ENCODE measurements at places on chromosomes 1 and 21. TPM values are rescaled to one million over a fixed set of nuclear protein-coding genes. Genes with fewer than 3 reads are reported as not detected.
A peak's percentile ranks its signal among the peaks of the same experiment; 100 is the strongest.

Gene BLACAT1
- not detected for total RNA-seq

Gene TEX38
- total RNA-seq = 0.22 TPM

GRCh38 chr1:27614625-27615344 is 10.8 kb upstream of the AHDC1 start:
- no peak overlapping the region for H3K27ac ChIP-seq
- H3K27me3 ChIP-seq = no peaks in the 10 kb centered on the region
- peaks cover 17% of the 10 kb centered on the region for H3K4me1 ChIP-seq

GRCh38 chr1:9887070-9887469 is 23.0 kb downstream of the CTNNBIP1 start:
- peak overlapping the region; percentile 88 for H3K27ac ChIP-seq
- H3K27me3 ChIP-seq = no peaks in the 10 kb centered on the region
- no peak overlapping the region for H3K4me3 ChIP-seq
- H3K36me3 ChIP-seq = no peaks in the 10 kb centered on the region
- DNase-seq = no peak
- peaks cover 92% of the 10 kb centered on the region for H3K4me1 ChIP-seq

DNA sequence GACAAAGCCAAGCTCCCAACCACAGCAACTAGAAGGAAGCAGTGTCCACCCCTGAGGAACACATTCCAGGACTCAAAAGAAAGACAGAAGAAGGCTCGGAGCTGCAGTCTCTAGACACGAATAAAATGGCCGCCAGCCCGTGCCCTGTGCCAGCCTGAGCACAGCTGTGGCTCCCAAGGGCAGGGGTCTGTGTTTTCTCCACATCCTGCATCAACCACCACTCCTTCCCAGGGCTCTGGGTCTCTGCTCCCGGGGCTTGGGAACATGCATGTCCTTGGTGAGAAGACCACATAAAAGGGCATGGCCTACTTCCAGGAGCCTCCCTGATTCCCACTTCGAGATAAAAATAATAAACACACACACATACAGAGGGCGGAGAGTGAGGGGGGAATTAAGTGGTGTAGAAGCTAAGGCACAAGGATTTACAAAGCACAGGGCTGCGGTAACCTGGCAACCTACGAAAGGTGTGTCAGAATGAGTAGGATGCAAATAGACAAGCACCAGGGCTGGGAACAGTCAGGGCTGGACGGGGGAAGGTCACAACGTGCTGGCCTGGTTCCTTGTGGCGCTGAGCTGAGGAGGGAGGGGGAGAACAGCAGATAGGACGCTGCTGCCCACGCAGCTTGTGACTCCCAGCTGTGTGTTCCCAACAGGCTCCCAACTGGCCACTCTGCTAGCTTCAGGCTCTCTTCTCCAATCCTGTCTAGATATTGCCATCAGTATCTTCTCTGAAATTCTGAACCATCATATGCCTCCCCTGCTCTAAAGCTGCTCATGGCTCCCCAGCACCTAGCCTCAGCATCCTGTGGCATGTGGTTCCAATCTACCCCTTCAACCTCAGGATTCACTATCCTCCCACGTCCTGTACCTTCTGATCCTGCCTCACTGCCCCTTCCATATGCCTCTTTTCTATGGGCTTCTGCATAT is 72.5 kb downstream of the CD34 start:
- H3K4me3 ChIP-seq = no peak overlapping the region
- no peaks in the 10 kb centered on the region for H3K27me3 ChIP-seq
- peaks cover 90% of the 10 kb centered on the region for H3K4me1 ChIP-seq
- H3K27ac ChIP-seq = peak overlapping the region; percentile 97
- peaks cover 11% of the 10 kb centered on the region for H3K36me3 ChIP-seq
- peak; percentile 80 for DNase-seq

DNA sequence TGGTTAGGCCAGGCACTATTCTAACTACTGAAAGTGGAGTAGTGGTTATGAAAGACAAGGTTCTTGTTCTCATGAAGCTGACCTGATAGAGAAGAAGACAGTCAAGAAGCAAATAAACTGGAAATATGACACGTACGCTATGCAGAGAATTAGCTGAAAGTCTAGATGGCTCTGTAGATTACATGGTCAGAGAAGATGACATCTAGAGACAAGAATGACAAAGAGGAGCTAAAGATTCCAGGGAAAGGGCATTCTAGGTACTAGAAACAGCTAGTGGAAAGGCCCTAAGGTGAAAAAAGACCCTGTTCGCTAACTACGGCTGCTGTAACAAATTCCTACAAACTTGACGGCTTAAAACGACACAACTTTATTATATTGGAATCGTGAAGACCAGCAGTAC is 68.0 kb upstream of the NRIP1 start:
- peaks cover 8% of the 10 kb centered on the region for H3K4me1 ChIP-seq
- H3K27ac ChIP-seq = no peak overlapping the region
- H3K36me3 ChIP-seq = no peaks in the 10 kb centered on the region
- H3K27me3 ChIP-seq = no peaks in the 10 kb centered on the region
- DNase-seq = no peak

DNA sequence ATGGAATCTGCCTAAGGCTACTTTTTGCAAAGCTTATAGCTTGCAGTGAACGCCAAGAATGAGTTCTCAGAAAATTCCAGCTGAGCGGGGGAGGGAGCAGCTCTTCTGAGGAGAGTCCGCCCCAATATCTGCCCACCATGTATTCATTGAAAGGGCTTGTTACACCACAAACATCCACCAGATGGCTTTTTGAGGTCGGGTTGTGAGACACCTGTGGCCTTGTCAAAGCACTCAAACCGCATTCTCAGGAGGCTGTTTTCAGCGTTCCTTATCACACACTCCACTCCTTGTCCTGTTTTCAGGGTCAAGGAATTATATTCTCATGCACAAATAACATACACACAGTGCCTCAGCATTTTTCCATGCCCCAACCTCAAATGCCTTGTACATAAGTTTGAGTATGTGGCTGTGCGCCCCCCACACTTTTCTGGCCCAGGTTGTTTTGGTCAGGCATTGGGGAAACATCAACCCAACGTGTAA is 3.9 kb upstream of the C4BPB start:
- peaks cover 7% of the 10 kb centered on the region for H3K36me3 ChIP-seq
- H3K4me3 ChIP-seq = no peak overlapping the region
- no peaks in the 10 kb centered on the region for H3K27me3 ChIP-seq
- no peak overlapping the region for H3K27ac ChIP-seq

Gene DNAJC28
- total RNA-seq = 6.5 TPM

DNA sequence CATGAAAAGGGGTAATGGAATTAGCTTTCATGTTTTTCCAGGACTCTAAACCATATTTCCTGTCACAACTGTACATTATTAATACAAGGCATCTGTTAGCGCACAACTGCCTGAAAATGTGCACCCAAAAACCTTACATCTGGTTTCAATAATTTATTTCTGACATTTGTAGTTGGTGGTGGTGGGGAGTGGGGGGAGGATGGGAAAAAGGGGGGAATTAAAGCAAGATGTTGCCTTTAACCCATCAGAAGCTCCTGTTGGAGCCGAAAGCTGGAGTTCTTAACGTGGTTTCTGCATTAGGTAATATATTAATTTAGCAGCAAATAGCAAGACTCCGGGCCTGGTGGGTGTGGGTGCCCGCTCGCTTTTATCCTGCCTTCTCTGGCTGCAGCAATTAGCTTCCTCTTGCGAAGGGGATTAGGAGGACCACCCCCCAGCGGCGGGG is 36.9 kb upstream of the HHAT start:
- peaks cover 52% of the 10 kb centered on the region for H3K4me1 ChIP-seq
- H3K27ac ChIP-seq = peak overlapping the region; percentile 75
- peaks cover 6% of the 10 kb centered on the region for H3K27me3 ChIP-seq
- DNase-seq = no peak
- H3K4me3 ChIP-seq = peak overlapping the region; percentile 63

GRCh38 chr1:29247571-29248273 is 11.4 kb downstream of the PTPRU start:
- H3K4me3 ChIP-seq = no peak overlapping the region
- DNase-seq = no peak
- H3K4me1 ChIP-seq = no peaks in the 10 kb centered on the region
- H3K27ac ChIP-seq = no peak overlapping the region
- no peaks in the 10 kb centered on the region for H3K36me3 ChIP-seq

Gene FYB2
- 5.7 TPM for total RNA-seq

DNA sequence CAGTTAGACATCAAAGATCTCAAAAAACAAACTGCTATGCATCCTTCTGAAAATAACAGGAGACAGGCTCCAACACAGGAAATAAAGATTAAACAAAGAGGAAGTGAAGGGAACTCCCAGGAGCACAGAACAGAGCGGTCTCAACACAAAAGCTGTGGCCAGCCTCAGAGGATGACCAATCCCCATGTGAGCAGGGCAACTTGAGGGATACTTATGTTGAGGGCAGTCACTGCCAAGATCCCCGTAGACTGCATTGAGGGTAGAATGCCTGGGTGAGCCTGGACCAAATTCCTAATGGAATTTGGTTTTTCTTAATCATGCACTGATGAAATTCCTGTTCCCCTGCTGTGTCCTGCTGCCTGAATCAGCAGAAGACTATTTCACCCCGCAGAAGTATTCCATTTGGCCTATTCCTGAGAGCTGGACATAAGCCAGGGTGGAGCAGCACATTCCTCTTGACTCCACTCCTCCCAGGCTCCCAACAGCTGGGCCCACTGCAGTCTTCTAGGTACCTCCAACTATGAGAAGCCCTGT is 49.0 kb downstream of the JAK1 start:
- H3K27me3 ChIP-seq = no peaks in the 10 kb centered on the region
- H3K36me3 ChIP-seq = no peaks in the 10 kb centered on the region
- peaks cover 86% of the 10 kb centered on the region for H3K4me1 ChIP-seq
- H3K4me3 ChIP-seq = no peak overlapping the region

Gene EFNA1
- 42.9 TPM for total RNA-seq

Gene HES4
- 34.0 TPM for total RNA-seq

Gene TIAM1
- total RNA-seq = 1.8 TPM

GRCh38 chr21:19830446-19830845 is 1167.8 kb upstream of the NCAM2 start:
- H3K4me1 ChIP-seq = no peaks in the 10 kb centered on the region
- H3K27me3 ChIP-seq = no peaks in the 10 kb centered on the region
- no peak for DNase-seq
- no peak overlapping the region for H3K4me3 ChIP-seq
- H3K27ac ChIP-seq = no peak overlapping the region

DNA sequence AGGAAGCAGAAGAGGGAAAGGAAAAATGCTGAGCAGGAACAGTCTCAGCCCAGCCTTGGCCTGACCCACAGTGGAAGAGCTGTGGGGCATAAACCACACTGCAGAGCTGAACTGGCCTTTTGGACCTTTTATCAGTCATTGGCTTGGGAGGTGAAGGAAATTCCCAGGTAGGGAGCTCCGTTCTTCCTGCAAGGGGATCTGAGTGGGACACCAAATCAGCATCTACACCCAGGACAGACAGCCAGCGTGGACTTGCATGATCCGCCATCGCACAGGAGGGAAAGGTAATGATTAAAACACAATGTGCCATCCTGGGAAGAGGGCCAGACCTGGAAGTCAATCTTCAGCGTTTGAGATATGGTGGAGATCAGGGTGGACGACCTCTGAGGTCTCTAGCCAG is 1.2 kb upstream of the MTFR1L start:
- peaks cover 57% of the 10 kb centered on the region for H3K4me1 ChIP-seq
- H3K27me3 ChIP-seq = no peaks in the 10 kb centered on the region
- peak overlapping the region; percentile 89 for H3K4me3 ChIP-seq
- H3K36me3 ChIP-seq = peaks cover 32% of the 10 kb centered on the region
- H3K27ac ChIP-seq = peak overlapping the region; percentile 95

Gene LCE1D
- total RNA-seq = not detected

DNA sequence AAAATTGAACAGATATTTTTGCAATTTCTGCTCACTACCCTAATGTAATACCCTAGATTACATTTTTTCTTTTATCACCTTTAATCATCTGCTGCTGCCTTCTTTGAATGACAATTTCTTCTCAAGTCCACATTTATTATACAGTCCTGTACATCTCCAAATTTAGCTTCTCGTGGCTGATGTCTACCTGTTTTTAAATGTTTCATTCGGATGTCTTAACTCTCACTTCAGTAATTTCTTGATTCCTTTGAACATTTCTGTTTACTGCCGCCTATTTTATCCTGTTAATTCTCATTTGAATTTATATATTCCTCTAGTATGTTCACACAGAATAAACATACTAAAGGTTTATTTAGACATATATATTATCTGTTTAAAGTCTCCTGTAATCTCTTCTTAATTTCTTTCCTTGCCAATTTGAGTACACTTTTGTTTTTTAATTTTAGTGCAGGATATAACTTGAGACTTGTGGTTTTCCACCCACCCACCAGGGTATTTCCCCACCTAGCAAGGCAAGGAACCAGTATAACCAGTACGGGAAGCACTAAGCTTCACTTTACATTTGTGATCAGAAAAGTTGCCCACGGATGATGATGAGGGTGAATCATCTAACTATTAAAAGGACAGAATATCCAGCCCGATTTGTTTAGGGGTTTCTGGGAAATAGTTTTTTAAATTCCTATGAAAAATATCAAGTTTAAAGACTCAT is 12.7 kb downstream of the INSL5 start:
- no peak for DNase-seq
- no peaks in the 10 kb centered on the region for H3K4me1 ChIP-seq
- no peak overlapping the region for H3K27ac ChIP-seq
- H3K27me3 ChIP-seq = no peaks in the 10 kb centered on the region
- no peak overlapping the region for H3K4me3 ChIP-seq
- H3K36me3 ChIP-seq = no peaks in the 10 kb centered on the region

DNA sequence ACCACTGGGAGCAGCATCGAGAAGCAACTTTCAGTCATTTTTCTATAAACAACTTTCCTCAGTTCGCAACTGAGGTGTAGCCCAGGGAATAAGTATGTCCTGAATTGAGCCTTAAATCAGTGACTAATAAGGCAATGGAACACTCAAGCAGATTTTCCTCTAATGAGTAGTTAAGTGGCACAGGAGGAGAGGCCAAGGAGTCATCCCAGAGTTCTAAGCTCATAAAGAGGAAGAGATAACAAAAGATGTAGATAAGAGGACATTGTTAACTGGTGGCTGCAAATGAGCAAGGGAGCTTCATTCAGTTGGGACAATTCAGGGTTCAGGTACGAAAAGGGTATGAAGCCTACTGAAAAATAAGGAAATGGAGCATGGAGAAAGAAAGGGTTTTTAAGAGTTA is 64.5 kb downstream of the LRRC40 start:
- peaks cover 14% of the 10 kb centered on the region for H3K36me3 ChIP-seq
- no peak overlapping the region for H3K4me3 ChIP-seq
- H3K4me1 ChIP-seq = peaks cover 27% of the 10 kb centered on the region
- no peak for DNase-seq
